HL-60 (cell line): ENCODE measurements at places on chromosomes 4 and X.
A peak's percentile ranks its signal among the peaks of the same experiment; 100 is the strongest.

- DNase-seq = no peak
Measured at GRCh38 chr4:150561143-150561737, 20.7 kb upstream of the MAB21L2 start.

DNA sequence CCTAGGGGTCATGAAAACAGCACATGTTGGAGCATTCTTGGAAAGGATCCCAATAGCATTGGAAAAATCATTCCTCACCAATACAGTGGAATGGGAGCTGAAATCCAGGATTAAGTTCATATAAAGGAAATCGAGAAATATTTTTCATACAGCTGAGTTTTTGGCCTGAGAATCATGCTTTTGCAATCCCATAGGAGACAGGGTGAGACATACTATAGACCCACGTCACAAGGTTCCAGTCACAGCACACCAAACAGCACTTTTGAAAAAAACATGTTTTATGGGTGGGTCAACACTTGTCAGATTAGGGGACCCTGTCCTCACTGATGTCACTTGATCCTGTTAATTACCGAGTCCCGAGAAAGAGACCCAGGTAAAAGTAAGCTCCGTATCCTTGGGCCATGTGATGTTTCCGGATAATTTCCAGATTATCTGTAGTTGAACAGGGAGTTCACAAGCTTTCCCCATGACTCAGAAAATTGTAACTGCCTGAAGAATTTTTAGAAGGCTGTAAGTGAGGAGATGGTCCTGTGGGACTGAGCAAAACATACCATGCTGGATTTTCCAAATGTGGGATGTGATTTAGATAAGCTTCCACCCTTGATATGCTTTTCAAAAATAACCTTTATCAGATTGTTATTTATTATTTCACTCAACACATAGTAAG, 80.9 kb upstream of the TLR3 start:
- DNase-seq = no peak

DNA sequence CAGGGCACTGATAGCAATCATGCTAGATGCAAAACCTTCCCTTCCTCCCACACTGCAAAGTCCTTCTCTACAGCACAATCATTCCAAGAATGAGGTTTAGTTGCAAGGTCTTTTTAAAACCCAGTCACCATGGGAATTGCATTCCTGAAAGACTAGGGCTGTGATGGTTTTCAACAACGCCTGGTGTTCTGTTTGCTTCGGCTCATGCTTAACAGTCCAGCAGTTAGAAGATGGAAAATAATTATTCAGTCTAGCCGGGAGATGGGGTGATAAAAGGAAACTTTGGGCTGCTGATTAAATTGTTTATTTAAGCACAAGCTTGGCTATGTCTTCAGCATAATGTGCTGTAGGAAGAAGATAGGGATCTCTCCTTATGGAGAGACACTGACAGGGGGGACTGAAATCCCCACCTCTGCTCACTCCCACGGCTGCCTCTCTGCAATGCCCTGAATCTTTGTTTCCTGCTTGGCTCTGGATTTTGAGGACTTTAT, 211.4 kb downstream of the MID1IP1 start:
- no peak for DNase-seq

DNA sequence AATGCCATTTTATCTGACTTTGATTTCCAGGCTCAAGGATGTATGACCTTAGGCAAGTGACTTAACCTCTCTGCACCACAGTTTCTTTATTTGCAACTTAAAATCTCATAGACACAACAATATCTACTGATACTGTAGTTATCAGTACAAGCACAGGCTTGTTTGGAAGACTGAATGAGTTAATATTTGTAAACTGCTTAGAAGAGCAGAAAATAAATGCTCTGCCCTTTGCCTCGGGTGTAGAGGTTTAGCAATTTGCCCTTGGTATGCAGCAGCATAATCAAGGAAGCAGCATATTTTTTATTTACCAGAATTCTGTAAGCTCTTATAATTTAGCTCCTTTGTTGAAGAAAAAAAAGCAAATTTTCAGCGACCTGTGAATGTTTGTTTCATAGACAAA, 2.9 kb upstream of the CXCL1 start:
- no peak for DNase-seq

- peak; percentile 3 for DNase-seq
Measured at GRCh38 chr4:4606321-4606720, 64.5 kb upstream of the STX18 start.

DNA sequence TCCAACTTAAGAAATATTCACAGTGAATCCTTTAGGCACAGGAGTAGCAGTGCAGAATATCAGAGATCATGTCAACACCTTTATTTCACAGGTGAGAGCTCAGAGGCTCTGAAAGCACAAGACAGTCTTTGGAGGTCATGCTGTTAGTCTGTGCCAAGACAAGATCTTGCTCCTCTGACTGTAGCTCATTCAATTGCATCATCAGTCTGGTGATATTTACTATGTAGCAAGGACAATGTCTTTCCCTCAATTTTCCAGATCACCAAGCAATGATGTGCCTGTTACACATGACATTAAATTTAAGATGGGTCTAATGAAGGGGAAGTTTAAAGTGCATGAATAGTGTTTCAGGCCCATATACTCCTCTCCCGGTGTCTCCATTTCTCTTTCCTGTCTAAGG, 277.5 kb downstream of the IL15 start:
- no peak for DNase-seq

GRCh38 chr4:137417676-137418075, 114.6 kb downstream of the PCDH18 start:
- no peak for DNase-seq

- no peak for DNase-seq
Measured at GRCh38 chr4:39635023-39635422, 3.6 kb downstream of the SMIM14 start.

DNA sequence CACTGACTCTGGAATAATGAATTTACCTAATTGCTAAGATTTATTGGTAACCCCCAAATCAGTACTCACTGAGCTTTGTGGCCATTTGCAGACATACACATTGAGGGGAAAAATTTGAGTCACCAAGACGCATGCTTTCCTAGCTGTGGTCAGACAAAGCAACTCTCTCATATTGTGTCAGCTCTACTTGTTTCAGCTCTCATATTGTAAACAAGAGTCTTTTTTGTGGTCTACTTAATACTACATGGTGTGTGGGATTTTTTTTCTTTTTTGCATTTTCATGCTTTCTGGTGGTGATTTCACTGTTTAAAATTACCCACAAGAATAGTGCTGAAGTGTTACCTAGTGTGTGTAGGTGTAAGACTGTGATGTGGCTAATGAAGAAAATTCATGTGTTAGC, 428.2 kb upstream of the GALNT7 start:
- DNase-seq = no peak

GRCh38 chr4:33751050-33751449, 2493.3 kb downstream of the ARAP2 start:
- no peak for DNase-seq

- DNase-seq = peak; percentile 53
Measured at GRCh38 chrX:143632625-143633410, 3.1 kb downstream of the SLITRK4 start.

DNA sequence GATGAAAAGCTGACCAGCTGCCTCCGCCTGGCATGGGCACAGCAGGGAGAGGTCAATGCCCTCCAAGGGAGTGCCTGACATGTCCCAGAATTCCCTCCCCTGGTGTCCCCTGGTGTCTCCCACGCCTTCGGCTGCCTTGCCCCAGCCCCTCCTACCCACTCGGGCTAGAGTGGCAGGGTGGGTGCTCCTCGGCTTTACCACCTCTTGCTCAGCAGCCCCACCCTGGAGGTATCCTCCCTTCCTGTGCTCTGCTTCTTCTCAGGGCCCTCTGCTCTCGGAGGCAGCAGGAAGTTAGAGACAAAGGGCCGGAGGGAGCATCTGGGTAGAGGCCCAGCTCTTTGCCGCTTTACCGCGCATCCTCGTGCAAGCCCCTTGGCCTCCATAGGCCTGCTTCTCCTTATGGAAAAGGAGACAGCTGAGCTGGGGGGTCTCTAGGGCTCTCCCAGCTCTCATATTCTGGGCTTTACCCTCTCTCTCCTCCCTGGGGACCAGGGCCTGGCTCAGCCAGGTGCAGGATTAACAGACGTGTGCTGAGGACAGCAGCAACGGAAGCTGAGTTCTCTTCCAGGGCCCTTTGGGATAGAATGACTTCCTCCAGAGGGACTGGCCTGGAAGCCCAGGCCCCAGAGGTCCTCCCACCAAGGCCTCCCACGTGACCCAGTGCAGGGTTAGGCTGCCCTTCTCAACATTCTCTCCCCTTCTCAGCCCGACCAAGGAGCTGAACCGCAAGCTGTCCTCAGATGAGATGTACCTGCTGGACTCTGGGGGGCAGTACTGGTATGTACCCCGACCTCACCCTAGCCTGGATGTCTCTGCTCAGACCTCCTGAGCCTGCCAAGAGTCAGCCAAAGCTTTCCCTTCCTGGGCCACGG, 17.2 kb downstream of the XPNPEP2 start:
- DNase-seq = no peak

DNA sequence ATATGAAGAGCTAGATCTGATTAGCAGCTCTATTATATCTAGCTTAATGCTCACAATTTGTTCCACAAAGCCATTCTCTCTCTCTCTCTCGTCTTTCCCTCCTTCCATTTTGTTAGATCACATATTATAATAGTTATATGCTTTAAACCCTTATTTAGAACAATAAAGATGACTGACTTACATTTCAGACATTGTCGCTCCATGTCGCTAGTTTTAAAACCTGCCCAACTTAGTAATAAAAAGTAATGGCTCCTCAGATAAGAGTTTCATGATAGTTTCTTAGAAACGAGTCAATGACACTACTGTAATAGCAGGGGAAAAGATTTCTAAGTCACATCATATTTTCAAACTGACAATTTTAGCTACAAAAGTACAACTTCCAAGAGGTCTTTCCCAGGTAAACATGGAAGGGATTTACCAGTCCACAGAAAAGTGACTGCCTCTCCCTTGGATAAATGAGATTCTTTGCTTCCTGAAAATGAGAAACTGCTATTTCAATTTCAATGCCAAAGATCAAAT, 38.5 kb upstream of the YTHDC1 start:
- DNase-seq = no peak

- no peak for DNase-seq
Measured at GRCh38 chr4:175451238-175451965, 360.7 kb downstream of the GPM6A start.

DNA sequence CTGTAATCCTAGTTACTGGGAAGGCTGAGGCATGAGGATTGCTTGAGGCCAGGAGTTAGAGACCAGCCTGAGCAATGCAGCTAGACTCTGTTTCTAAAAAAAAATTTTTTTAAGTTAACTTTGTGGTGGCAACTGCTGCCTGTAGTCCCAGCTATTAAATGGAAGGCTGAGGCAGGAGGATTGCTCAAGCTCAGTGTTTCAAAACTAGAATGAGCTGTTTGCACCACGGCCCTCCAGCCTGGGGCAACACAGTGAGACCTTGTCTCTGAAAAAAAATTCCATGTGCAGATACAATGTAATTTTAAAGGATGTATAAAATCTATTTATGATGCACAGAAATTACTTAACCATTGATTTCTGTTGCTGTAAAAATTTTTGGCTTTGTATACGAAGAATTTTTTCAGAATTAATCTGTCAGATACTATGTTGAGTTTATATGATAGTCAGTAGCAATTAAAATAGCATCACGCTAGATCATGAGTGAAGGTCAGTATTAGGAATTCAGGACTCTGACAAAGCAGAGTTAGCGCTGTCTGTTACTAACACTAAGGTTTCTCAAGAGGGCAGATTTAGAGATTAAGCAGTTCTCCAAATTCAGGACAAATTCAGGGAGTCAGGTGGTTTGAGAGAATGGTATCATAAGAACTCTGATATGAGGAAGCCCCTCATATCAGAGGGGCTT, 8.3 kb upstream of the AGA start:
- DNase-seq = no peak

DNA sequence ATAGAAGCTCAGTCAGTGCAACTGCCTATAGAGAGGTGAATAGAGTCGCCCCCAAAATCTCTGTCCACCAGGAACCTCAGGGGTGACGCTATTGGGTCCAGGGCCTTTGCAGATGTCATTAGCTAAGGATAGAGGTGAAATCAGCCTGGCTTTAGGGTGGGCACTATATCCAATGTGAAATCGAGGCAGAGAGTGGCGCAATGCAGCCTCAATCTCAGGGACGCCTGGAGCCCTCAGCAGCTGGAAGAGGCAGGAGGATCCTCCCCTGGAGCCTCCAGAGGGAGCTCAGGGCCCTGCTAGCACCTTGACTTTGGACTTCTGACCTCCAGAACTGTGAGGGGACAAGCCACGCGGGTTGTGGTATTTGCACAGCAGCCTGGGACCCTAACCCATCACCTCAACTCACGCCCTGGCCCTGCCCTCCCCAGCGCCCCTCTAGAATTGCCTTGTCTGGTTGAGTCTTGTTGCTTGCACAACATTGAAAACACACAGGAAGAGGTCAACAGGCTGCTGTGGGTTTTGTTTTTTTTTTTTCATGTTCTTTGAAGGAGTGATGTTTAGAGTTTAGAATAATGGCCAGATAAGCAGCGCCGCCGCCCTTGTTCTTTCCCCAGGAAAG, 89.4 kb upstream of the PSAPL1 start:
- DNase-seq = no peak

DNA sequence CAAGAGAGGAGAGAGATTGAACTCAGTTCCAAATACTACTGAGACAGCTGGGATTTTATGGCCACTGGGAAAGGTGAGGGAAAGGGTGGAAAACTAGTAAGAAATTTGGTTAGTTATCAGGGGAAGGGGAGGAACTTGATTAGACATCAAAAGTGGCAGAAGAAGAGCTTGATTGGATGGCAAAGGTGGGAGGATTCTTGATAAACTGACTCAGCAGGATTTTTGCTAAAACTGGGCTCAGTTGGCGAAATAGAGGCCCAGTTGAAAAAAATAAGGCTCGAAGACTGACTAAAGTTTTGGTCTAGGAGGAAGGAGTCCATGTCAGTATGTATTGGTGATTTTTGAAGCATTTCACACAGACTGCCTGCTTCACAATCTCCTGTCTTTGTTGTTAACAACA, 10.0 kb downstream of the BEX3 start:
- DNase-seq = no peak

- DNase-seq = no peak
Measured at GRCh38 chr4:144967161-144967560, 130.8 kb downstream of the ANAPC10 start.

- DNase-seq = no peak
Measured at GRCh38 chr4:94551643-94552564, 100.2 kb downstream of the PDLIM5 start.

DNA sequence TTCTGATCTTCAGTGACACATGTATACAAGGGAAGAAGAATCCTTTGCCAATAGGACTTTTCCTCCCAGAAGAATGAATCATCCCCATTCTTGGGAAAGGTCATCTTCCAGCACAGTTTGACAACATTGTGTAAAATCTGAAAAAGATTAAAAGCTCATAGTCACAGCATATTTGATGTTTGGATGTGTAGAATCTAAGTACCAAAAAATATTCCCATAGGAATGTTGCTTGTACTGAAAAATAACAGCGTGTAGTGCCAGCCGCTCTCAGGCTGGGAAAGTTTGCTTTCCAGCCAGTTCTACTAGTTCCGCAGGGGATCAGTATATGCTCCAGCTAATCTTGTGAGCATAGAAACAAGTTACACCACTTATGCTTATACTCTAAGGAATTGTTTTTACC, 74.7 kb upstream of the IL13RA1 start:
- DNase-seq = no peak

- DNase-seq = no peak
Measured at GRCh38 chrX:118824173-118824730, 628 bp downstream of the ZCCHC12 start.

- no peak for DNase-seq
Measured at GRCh38 chr4:172997856-172998255, 170.8 kb upstream of the GALNT7 start.

- no peak for DNase-seq
Measured at GRCh38 chrX:44253575-44253942, 89.9 kb downstream of the EFHC2 start.

GRCh38 chrX:9644335-9644734, 121.3 kb downstream of the GPR143 start:
- no peak for DNase-seq

GRCh38 chr4:103012551-103012950, 7.0 kb downstream of the SLC9B1 start:
- no peak for DNase-seq
